ENCODE measurements at places on chromosomes 3 and 15.

- DNase-seq = no peak
Measured at GRCh38 chr3:16494814-16495431, 18.6 kb downstream of the RFTN1 start.

GRCh38 chr15:78265752-78266224 lies 1.4 kb downstream of the DNAJA4 start:
- DNase-seq = no peak

DNA sequence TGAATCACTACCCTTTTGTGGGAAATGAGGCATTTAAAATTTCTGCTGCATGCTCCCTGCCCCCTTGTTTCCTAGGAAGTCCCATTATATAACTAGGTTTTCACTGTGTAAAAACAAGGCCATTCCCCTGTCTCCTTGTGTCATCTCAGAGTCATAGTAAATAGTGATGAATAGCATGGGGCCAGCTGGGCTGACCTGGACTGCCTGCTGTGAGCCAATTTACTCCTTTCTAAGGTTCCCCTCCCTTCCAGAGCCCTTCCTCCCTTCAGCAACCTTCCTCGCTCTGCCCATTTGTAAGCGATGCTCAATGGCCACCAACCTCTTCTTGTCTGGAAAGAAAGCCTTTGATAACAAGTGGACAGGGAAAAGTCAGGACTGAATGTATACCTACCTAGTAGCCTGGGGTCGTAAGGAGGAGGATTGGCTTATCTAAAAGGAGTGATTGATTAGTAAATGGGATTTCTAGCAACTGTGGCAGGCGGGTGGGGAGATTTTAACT lies 11.7 kb downstream of the ITGA11 start:
- peak; percentile 78 for DNase-seq

GRCh38 chr15:39248204-39248603 lies 332.7 kb upstream of the THBS1 start:
- no peak for DNase-seq

DNA sequence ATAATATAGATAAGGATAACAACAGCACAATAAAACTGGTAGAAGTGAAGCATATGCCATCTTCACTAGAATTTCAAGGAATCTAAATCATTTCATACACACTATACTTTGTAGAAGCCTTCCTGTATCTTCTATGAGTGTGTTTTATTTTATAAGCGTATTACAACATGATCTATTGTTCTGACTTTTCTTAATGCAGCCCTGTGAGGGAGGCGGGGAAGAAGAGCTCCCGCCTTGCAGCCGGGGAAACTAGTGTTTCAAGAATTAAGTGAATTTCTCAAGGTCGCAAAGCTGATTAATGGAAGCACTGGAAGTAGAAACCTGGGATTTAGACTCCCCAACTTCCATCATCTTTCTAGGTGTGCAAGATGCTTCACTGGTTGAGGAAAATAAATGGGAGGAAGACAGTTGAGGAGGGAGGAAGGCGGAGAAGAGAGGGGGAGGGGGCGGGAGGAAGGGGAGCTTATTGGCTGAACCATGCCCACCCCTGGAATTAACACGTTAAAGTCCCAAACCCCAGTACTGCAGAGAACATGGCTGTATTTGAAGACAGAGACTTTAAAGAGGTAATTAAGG lies 32.9 kb downstream of the VGLL4 start:
- no peak for DNase-seq

DNA sequence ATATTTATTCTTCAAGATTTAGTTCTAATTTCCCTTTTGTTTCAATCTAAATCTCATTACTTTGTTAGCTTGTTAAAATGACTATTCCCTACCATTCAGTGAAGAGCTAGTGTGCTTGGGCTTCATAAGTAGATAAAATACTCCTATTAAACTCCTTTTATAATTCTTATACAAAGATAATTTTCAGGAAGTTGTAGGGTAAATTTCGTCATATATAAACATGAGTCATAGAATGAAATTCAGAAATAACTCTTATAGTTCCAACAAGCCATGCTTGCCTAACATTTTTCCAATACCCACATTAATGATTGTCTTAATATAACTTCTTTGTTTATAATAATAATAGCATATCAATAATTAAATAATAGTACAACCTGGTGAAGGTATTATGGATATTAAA lies 407.3 kb downstream of the NAALADL2 start:
- no peak for DNase-seq

- no peak for DNase-seq
Measured at GRCh38 chr15:22257047-22258008, 177.0 kb downstream of the OR4M2 start.
